Posterior cingulate gyrus (tissue), 11 donors: ENCODE measurements at places on chromosomes 6 and 20.

- no peak for DNase-seq
These were observed 529.2 kb upstream of the JARID2 start for GRCh38 chr6:14716499-14717146.

- no peak for DNase-seq
These were observed 72.4 kb downstream of the MAP3K7 start for GRCh38 chr6:90514496-90514895.

- no peak for DNase-seq
These were observed 42.5 kb upstream of the IPCEF1 start for GRCh38 chr6:154399097-154399496.

- DNase-seq = no peak
These were observed 138.5 kb downstream of the ZDHHC14 start for GRCh38 chr6:157519255-157520116.

DNA sequence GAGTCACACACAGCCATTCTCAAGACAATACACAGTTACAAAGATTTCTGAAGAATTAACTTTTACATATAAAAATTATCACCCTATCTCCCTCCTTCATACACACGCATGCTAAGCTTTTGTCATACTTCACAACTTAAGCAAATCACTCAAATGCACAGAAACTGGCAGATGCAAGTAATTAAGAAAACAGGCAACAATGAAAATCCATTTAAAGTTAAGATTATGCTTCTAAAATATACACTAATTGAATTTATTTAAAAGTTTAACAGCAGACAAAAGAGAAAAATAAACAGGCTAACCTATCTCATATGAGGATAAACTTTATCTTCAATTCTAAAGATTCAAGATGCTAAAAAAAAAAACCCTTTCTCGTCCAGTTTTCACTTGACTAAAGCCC is 68.4 kb downstream of the DST start:
- DNase-seq = no peak

- DNase-seq = no peak
These were observed 252.3 kb downstream of the ATXN1 start for GRCh38 chr6:16508959-16509358.

GRCh38 chr6:41371461-41371991 is 36.1 kb downstream of the NCR2 start:
- peak; percentile 38 for DNase-seq

DNA sequence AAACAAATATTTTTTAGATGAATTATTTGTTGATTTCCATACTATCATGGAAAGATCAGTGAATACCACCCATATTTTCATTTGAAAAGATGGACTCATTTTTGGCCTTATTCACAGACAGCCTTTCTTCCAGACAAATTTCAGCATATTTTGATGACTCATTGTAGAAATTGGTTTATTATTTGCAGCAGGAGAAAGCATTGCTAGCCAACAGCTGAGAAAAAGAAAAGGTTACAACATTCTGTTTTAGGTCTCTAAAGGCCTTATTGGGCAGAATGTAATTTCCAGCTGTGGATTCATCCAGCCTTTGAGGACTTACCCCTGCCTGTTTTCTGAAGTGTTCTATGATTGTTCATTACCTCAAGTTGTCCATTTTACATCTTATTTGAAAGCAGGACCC is 201.9 kb downstream of the PLCB4 start:
- no peak for DNase-seq

DNA sequence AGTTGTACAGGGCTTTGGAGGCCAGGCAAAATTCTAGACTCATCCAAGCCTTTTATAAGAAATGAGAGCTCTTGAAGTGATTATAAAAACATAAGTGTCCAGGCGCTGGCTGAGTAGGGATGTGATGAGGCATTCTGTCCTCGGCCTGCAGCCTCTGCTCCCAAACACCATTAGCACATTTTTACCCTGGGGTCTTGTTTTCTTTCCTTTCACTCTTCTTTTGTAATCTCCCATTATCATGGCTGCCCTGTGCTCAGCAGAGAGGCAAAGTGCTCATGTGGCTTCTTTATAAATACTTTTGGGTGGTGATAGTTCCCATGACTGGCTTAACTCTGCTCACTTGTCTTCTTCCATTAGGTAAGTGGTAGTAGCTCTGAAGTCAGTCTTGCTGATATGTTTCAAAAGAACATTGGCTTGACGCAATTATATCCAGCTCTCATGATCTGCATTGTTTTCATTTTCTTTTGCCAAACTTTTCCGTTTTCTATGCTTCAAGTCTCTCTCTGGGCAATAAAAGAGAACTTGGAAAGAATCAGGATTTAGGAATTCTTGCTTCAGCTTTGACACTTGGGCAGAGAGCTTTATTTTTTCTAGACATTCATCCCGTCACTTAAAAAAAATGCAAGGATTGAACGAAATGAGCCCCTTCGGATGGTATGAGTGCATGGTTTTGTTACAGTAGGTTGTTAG is 61.1 kb downstream of the CAP2 start:
- DNase-seq = no peak

- DNase-seq = no peak
These were observed 39.0 kb downstream of the PYGB start for GRCh38 chr20:25286917-25287316.

DNA sequence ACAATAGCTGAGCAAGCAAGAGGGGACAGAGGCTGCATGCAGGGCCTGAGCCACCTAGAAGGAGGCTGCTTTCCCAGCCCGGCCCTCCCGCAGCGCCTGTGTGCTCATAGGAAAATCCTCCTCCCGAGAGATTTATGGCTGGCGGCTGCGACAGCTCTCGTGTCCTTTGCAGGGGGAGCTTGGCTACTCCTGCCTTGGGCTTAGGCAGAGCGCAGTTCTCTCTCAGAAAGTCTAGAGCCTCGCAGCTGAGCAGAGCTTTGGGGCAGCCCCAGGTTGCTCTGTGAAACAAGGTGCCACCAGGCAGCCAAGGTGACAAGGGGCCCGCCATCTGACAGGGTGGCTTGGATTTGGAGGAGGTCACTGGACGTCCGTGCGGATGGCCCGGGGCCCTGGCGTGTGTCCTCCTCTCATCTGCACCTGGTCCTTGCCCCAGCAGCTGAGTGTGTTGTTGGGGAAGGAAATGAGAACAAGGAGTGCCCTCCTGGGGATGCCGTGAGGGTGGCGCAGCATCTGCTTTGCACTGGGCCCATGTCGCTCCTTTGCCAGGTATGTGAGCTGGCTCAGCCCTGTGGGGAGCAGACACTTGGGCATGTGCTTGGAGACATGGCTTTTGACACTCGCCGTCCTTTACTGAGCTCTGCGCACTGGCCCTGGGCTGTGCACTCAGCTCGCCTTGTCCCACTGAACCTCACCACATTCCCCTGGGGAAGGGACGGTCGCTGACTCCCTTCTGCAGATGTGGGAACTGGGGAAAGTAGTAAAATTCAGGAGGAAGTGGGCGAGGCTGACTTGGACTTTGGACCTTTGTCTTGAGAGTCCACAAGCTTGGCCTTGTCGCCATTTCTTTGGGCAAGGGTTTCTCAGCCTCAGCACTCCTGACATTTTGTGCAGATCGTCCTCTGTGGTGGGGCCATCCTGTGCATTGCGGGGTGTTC is 41.9 kb downstream of the EDN3 start:
- DNase-seq = no peak

DNA sequence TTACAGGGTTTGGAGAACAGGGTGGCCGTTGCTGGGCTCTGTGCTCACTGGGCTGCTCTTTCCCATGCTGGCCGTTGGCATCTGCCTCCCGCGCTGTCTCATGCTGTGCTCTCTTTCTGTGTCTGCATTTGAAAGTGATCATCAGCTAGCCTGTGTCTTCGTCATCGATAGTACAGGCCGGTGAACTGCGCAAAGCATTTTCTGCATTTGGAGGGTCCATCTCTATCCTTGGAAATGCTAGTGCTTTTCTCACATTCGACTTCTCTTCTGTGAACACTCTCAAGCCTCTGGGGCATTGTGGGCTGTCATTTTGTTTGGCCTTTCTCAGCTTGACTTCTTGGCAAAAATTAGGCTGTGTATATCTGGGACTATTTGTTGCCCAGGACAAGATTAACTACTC is 6.8 kb upstream of the SNHG17 start:
- DNase-seq = peak; percentile 24

DNA sequence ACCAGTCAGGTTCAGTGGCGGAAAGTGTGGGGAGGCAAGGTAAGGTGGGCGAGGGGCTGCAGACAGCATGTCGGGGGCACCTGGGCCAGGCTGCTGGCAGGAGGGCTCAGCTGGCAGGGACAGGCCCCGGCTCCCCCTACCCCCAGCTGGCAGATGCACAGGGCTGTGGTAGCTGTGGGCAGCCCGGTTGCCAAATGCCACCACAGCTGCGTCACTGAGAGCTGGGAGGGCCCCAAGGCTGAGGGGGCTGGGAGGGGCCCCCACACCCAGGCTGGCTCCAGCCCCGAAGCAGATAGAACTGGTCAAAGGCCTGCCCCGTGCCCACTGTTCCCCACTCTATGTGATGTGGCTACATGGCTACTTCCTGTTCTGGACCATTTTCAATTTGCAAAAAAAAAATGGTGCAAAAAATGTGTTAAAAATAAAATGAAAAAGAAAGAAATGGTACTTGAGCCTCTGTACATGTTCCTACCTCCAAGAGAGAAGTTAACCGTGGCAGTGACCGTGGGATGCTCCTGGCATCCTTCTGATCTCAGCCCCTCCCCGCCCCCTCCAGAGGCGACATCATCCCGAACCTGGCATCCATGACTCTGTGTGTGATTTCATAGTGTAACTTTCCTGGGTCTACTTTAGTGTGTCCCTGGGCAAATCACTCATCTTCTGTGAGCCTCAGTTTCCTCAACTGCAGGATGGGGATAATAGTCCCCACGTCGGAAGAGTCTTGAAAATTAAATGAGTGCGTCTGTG is 64.4 kb downstream of the UBE2V1 start:
- DNase-seq = no peak

- DNase-seq = no peak
These were observed 7.2 kb downstream of the FAM120B start for GRCh38 chr6:170313716-170314295.

DNA sequence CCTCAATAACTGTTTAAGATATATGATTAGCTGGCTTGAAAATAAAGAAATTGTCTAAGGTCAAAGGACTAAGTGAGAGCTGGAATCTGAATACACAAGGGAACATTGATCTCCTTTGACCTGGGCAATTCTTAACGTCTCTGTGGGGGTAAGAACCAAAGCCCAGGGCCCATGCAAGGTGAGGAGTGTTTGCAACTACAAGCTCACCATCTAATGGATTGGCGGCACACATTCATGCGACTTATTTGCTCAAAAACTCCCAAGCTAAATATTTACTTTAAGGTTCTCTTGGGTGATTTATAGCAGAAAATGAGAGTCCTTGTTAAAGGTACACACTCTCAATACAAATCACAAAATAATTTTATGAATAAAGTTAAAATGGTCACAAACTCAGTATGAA is 392.0 kb upstream of the FLRT3 start:
- no peak for DNase-seq

DNA sequence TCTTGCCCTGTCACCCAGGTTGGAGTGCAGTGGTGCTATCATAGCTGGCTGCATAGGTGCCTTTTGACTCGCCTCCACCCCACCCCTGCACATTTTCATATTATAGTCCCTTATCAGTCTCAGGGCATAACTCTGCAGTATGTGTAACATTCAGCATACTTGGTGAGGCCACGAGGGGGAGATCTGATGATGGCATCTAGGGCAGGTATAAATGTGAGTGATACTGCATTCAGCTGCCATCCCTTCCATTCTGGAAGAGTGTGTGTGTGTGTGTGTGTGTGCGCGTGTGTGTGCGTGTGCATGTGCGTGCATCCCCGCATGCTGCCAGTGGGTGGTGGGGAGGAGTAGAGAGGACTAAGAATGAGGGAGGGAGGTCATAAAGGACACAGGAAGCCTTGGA is 81.4 kb downstream of the JARID2 start:
- DNase-seq = no peak

DNA sequence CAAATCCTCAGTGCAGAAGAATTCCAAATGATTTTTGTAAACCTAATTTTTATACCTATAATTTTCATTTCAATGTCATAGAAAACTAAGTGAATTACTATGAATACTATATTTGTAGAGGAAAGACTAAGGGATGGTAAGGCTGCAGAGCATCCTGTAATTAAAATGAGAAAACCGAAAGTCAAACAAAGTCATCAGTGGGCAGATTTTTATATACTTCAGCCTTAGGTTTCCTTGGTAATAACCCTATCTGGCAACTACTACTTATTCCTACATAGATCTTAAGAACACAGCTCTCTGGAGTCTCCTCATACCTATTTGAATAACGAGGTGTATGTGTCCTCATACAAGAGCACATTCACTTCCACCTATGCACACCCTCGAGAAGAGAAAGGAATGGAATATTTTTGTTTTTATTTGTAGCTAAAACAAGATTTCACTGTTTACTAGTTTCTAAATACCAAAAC is 117.9 kb upstream of the SGK1 start:
- DNase-seq = no peak

DNA sequence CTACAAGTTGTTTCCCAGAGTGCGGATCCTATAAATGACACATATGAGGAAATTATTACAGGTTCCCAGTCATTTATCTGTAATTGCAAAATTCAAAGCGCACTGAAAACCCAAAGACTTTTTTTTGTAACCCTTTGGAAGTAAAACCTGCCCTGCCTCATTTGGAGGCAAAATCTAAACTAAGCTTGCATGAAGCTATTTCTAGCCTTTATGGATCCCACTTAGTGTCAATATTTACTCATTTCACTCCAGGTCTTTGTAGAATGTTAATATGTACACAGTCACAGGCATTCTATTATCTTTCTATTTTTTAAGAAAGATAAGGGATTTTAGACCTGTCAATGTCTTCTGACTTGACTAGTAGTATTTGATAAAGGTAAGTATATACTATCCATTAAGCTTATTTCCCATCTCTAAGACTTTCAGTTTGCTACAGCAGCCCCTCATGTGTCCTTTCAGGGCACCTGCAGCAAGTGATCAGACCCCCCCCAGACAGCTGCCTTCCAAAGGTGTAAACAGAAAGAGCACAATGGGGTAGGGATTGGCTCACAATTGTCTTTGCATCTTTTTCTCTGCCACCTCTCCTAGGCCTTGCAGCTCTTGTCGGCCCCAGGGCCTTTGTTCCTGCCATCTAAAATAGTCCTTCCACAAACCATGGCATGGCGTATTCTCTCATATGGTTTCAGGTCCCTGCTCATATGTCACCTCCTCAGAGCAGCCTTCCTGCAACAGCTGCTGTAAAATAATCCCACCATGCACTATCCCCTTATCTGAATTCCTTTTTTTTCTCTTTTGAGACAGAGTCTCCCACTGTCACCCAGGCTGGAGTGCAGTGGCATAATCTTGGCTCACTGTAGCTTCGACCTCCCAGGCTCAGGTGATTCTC is 1.3 kb upstream of the REPS1 start:
- DNase-seq = no peak

DNA sequence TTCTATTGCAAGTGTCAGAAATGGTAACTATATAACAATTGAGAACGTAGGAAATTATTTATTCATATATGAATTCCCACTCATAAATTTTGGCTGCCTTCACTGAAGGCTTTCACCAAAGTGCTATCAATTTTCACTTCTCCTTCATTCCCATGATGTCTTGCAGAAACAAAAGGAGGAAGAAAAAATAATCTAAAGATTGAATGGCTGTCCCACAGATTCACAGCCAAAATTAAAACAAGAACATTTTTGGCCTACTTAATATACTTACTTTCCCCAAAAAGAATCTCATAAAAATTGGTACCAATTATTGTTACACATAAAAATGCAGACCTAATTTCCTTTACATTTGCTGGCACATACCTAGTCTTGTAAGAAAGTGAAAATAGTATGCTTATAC is 616.1 kb downstream of the CD109 start:
- DNase-seq = no peak
